ENCODE measurements at places on chromosomes 5 and 9.

DNA sequence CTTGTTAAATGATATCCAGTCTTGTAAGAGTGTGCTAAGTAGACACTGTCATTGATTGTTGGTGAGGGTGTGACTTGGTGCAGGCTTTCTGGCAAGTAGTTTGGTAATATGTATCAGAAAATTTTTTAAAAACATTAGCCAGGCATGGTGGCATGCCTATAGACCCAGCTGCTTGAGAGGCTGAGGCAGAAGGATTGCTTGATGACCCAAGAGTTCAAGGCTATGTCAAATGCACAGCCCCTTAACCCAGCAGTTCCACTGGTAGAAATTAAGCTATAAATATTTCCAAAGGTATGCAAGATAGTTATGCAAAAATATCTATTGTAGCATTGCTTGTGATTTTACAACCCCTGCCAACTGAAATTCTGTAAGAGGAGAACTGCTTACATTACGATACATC is 24.2 kb downstream of the ZBTB43 start:
- DNase-seq: no peak

DNA sequence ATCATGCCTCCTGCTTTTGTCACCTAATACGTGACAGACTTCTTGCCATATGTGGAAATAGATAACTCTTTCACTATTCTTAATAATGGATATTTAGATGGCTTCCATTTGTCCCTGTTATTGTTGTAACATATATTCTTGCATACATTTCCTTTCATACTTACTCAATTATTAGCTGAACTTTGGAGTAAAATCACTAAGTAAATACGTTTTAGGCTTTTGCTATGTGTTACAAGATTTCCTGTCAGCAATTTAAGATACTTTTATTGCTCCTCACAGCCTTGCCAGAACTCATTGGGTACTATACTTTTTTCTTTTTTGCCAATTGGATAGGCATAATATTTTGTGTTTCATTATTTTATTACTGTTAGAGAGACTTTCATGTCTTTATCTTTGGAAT is 26.9 kb downstream of the CCNH start:
- no peak for DNase-seq

DNA sequence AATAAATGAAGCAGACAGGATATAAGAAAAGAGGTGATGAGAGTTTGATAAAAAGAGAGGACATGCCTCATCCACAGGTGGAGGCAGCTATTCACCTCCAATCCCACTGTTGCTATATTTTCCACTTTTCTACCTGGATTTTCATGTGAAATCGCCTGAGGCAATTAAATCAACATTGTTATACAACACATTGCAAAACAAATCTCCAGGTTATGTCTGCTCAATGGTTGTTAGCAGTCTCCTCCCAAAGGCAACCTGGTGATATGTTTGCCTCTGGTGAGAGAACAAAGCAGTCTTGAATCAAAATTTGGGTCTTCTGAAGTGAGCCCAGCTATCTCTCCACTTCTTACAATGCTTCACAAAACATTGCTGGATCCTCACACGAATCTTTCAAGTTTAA is 30.0 kb downstream of the NREP start:
- no peak for DNase-seq

GRCh38 chr5:139443831-139444453 is 4.6 kb upstream of the DNAJC18 start:
- peak; percentile 42 for DNase-seq

- DNase-seq: no peak
Observed at GRCh38 chr9:131693651-131694597, 46.0 kb downstream of the RAPGEF1 start.

GRCh38 chr9:122095010-122095767 is 2.1 kb upstream of the TTLL11 start:
- peak; percentile 63 for DNase-seq

DNA sequence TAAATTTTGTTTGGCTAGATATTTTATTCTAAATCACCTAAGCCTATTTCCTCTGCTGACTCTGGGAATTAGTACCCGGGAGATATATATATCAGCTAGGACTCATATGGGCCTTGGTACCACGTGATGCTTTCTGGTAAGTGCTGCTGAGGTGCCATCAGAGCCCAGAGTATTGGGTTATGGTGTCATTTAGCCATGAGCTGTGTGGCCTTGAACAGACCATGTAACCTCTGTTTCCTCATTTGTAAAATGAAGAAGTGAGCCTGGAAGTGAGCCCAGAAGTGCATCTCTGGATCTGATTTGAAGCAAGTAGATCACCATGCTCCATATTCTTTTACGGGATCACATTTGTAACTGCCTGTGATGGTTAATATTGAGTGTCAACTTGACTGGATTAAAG is 126.1 kb downstream of the GPBP1 start:
- no peak for DNase-seq

GRCh38 chr9:33939924-33940874 is 108.5 kb downstream of the UBAP2 start:
- no peak for DNase-seq

DNA sequence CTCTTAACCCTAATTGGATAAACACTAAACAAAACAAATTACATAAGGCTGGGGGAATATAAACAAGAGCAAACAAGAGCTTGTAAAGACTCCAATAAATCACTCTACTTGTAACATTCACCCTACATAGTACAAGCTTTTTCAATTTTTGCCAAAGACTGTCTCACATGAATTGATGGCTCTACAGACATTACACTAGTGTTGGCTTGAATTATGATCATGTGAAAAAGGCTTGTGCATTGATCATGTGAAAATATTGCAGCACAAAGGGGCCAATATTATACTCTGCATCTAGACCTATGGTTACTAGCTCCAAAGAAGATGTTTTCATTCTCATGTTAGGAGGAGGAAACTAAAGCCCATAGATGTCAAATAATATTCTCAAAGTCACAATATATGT is 212.6 kb downstream of the MCTP1 start:
- DNase-seq: no peak

DNA sequence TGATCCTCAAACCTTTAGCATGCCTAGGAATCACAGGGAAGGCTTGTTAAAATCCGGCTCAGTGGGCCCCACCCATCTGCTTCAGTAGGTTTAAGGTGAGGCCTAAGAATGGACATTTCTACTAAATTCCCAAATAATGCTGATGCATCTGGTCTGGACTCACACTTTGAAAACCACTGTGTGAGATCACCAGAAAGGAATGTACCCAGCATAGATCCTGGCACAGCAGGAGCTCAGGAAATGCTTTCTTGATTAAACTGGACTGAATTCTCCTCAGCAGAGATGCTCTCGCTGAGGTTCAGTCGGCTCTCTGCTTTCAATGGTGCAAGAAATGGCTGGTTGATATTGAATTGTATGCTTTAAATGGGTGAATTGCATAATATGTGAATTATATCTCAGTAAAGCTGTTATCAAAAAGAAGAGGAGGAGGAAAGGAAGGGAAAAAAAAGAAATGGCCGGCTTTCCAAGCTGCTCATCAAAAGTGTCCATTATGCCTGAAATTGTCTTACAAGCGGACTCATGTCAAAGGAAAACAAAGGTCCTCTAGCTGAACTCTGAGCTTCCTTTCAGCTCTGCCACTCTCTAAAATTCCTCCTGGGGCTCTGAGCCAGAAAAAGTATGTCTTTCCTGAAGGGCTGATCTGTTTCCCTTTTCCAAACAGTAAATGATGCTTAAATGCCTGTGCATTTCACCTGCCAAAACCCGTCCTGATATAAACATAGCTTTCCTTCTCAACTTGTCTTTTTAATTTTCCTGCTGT is 77.6 kb upstream of the SAP30L start:
- DNase-seq: no peak

GRCh38 chr5:179733772-179734126 is 1.1 kb downstream of the MAML1 start:
- DNase-seq: no peak

DNA sequence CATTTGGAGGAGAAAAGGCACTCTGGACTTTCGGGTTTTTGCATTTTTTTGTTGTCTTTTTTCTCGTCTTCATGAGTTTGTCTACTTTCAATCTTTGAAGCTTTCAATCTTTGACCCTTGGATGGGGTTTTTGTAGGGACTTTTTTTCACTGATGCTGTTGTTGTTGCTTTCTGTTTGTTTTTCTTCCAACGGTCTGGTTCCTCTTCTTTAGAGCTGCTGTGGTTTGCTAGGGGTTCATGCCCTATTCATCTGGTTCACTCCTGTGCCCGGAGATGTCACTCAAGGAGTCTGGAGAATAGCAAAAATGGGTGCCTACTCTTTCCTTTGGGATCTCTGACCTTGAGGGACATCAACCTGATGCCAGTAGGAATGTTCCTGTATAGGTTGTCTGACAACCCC is 378.6 kb upstream of the TYRP1 start:
- DNase-seq: no peak
